ENCODE measurements at places on chromosomes 11 and 22.

DNA sequence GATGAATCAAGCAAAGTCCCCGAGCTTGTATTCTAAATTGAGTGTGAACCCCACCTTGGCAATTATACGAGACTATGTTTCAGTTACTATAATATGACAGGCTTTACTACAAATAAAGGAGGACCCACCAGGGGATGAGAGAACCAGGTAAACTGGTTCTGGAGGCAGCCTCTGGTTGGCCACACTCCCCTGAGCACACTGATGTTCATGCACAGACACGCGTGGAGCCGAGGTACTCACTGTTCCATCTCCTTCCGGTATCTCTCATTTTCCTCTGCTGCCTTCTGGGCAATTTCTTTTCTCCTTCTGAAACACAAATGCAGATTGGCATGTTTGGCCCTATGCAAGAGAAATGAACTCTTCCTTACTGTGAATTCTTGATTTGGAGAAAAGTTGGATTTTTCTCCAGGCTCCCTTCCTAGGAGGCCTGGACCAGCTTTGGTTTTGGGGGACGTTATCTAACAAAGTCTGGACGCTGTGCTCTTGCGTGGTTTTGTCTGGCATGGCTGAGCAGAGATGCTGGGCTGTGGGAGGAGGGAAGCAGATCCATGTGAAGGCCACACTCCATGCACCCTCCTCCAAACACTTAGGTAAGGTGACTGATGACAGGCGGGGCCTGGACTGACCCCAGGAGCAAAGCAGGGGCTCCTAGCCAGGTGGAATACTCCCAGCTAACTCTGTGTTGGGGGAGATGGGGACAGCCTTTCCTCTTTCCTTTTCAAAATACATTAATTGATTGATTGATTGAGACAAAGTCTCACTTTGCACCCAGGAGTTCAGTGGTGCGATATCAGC, 22.9 kb downstream of the USH1C start:
- no peak for DNase-seq

DNA sequence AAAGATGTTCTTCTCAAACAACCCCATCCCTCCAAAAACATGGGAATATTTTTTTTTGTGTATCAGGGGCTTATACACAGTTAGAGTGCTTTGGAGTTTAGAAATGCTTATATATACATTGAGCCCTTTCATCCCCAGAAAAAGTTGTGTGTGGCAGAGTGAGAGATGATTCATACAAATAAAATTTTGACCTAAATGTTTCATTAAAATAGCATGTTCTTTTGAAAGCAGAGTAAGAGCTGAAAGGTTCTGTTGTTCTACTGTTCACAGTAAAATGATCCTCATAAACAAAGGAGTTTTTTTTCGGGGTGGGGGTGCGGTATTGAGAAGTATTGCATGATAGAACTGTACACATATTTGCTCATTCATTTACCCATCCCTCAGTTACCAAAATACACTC, 512.4 kb downstream of the DLG2 start:
- DNase-seq, result no peak

DNA sequence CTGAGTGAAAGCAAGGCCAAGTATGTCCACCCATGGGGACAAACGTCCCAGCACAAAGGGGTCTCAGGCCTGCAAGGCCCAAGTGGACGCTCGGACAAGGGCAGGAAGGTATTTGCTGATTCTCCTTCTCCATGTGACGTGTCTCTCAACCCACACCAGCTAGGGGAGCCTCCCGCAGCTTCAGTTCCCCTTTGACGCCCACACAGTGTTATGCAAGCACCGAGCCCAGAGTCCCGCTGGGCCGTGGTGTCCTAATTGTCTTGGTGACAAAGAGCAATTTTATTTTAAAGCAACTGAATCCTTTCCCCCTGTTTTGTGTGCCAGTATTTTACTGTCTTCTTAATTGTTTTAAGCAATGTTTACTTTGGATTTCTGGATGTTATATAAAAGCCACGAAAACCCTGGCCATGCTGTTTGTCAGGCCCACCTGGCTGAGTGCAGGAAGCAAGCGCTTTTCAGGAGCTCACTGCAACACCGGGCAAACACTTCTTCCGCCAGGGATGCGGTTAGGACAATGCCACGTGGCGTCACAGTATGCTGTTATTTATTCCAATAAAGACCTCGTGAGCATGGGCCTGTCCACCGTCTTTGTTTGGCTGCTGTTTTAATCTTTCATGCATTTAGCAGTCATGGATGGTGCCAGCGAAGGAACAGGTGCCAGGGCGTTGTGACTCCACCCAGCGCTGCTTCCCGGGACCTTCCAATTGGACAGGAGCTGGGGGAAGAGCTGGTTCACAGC, 8.2 kb upstream of the PARVG start:
- no peak for DNase-seq

- DNase-seq, result no peak
These were observed 246.4 kb upstream of the BLID start for GRCh38 chr11:122362381-122362780.

GRCh38 chr11:82937554-82937953, 36.0 kb downstream of the DDIAS start:
- no peak for DNase-seq

- no peak for DNase-seq
These were observed 20.1 kb upstream of the TMEM191C start for GRCh38 chr22:21446827-21447690.

GRCh38 chr11:127199306-127199801, 198.8 kb upstream of the KIRREL3 start:
- no peak for DNase-seq

GRCh38 chr11:7575841-7576725, 62.3 kb downstream of the PPFIBP2 start:
- no peak for DNase-seq

- no peak for DNase-seq
These were observed 17.5 kb downstream of the JAM3 start for GRCh38 chr11:134086376-134086775.

- no peak for DNase-seq
These were observed 81.2 kb downstream of the WNT11 start for GRCh38 chr11:76124905-76125770.

GRCh38 chr11:31877083-31877482, 66.0 kb upstream of the PAX6 start:
- DNase-seq, result no peak

DNA sequence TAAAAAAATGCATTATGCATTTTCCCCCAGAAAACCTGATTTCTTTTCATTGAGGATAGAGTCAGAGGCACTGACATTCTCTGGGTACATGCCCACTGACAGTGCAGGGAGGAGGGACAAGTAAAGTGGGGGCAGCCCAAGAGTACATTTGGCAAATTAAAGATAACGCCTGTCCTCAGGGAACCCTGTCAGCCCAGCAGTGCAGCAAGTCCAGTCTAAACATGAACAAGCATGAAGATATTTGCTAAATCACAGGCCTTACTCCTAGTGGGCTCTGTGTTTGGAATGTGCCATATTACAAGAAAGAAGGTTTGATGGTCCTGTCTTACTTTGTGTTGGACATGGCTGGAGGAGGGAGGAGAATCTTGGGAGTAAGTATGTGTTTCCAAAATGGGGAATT, 37.9 kb downstream of the AMOTL1 start:
- DNase-seq, result no peak

DNA sequence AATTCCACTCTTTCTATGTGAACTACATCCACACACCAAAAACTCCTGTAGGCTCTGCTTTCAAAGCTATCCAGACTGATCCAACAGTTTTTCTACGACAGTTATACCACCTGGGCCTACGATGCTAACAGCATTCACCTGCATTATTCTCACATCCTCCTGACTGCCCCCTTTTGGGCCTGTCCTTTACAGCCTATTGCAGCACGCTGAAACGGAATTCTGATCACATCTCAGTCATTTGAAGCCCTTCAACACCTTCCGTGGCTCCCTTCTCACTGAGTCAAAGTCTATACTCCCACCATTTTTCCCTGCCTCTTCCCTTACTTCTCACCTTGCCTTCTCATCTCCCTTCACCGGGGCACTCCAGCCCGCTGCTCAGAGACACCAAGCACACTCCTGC, 791.3 kb upstream of the KIRREL3 start:
- no peak for DNase-seq

GRCh38 chr22:31776231-31776630, 22.4 kb downstream of the DEPDC5 start:
- no peak for DNase-seq

DNA sequence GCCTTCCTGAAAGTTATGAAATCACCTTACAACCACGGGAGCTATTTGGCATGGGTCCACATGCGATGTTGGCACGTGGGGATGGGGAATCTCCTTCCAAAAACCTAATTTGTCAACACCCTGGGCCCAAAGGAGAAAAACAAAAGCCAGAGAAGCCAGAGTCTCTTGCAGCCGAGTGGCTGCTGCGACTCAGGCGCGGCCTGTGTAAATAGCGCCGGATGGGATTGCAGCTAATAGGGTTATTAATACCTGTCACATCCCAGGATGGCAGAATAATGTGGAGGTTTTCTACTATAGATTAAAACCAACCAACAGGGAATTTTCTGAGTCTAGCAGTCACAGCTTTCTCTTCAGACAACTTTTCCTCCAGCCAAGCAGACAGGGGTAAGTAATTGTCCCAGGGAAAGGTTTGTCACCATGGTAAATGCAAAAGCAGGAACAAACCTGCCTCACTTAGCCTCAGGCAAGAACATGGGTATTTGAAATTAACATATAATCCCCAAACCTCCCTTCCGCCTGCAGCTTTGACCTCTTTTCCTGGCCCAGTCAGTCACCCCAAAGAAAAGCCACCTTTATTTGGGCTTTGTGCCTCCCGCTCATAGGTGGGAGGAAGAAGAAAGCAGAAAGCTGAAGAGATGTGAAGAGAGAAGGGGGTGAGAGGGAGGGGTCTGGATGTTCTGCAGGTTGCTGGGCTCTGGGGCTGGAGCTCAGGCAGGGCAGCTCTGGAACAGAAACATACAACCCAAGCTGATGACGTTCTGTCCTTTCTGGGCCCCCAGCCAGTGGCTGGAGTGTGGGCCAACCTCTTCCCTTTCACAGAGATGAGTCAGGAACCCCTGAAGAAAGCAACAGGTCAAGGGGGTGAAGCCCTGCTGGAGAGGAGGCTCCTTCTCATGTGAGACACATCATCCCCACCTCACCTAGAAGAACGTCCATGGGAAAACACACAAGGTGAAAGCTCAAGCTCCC, 376.5 kb downstream of the NXPE2 start:
- no peak for DNase-seq

DNA sequence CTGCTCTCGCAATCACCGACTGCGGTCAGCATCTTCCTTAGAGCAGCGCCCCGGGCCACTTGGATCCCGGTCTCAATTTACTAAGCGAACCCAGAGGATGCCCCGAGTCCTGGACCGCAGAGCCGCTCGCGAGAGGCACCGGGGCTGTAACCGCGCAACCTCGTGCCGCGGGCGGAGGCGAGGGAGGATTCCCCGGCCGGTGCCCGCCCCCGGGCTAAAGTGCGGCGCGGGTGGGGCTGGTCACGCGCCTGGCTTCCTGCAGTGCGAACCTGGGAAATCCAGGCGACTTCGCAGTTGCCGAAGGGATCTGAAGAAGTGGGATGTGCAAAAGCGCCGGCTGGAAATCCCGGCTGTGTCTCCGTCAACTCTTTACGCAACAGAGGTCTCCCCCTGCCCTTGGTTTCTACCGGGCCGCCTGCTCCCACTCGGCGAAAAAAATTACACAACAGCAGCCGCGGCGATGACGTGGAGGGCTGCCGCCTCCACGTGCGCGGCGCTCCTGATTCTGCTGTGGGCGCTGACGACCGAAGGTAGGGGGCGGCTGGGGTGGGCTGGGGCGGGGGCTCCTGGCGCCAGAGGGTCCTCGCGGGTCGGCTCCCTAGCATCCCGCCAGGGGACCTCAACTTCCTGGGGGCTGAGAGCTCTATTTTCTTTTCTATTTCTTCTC, at the start of gene NCR3LG1:
Gene NCR3LG1 (plus strand): TSS at position 291 of the 667 bp plus-strand sequence. CDS start 170 bp downstream, at position 461.
- DNase-seq, result no peak

DNA sequence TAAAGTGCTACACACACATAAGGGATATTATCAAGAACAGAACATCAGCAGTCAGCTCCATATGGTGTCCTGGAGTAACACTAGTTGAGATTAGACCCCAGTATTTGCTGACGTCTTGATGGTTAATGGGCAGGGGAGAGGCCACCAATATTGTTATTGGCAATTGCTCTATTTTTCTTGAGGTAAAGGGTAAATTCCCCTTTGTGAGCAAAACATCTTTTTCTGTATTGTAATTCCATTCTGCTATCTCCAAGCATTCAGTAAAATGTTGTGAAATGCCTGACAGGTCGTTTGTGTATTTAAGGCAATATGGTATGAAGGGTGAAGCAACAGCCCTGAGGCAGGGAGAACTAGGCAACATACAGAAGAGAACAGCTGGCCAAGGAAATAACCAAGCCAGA, 21.9 kb downstream of the PC start:
- DNase-seq, result no peak

DNA sequence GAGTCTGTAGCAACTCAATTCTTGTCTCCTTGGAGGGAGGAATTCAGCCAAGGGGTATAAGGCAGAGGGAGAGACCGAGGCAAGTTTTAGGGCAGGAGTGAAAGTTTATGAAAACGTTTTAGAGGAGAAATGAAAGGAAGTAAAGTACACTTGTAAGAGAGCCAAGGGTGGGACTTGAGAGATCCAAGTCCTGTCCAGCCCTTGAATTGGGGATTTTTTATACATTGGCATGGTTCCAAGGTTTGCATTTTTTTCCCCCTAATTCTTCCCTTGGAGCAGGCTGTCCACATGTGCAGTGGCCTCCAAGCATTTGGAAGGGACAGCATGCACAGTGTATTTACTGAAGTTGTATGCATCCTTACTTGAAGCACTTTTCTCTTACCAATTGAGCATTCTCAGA, 192.1 kb downstream of the LUZP2 start:
- DNase-seq, result no peak

DNA sequence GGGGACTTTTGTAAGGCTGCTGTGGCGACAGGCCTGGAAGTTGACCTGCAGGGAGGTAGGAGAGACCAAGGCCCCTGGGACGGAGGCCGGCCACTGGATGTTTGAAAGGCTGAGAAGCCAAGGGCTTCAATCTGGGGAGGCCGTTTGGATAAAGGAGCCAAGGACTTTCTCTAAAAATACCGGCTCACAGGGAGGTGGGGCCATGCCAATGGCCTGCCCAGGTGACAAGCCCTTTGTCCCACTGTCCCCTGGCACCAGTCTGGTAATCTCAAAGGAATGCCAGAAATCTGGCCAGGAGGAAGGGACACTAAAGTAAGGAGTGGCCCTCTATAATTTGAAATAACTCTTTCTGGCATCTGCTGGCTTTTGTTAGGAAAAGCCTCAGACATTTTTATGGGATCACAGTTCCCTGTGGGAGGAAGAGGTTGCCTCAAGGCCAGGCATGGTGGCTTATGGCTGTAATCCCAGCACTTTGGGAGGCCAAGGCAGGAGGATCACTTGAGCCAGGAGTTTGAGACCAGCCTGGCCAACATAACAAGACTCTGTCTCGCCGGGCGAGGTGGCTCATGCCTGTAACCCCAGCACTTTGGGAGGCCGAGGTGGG, 1.9 kb upstream of the CHKA start:
- DNase-seq, result no peak

DNA sequence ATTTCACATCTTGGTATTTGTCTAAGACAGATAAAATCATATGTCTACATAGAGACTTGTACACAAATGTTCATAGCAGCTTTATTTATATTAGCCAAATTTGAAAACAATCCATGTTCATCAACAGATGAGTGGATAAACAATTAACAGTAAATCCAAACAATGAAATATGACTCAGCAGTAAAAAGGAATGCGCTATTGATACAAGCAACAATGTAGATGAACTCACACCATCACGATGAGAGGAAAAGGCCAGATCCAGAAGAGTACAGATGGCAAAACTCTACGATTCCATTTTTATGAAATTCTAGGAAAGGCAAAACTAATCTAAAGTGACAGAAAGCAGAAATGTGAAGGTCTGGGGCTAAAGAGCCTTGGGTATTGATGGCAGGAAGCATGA, 384.3 kb downstream of the NTM start:
- DNase-seq, result no peak

- DNase-seq, result no peak
These were observed 2.2 kb upstream of the SIGIRR start for GRCh38 chr11:416757-417621.

Data from NCI-H1436 treated with DMSO at 0.1 percent for 48 hours (cell line).